ENCODE measurements at places on chromosomes 2 and 18. TPM values are rescaled to one million over a fixed set of nuclear protein-coding genes. Genes with fewer than 3 reads are reported as not detected.

Gene KRTCAP3
- not detected for total RNA-seq

Gene CHRNG
- not detected for total RNA-seq

Gene SERPINB3
- not detected for total RNA-seq

Gene EGR4
- total RNA-seq: not detected

Gene RIT2
- total RNA-seq: not detected

Gene CD302
- total RNA-seq: 14.4 TPM

Gene METTL21A
- total RNA-seq: 11.4 TPM

Gene IL36RN
- total RNA-seq: not detected

Gene CYP27A1
- total RNA-seq: 9.1 TPM

Gene PCARE
- total RNA-seq: not detected

Gene TNFAIP6
- total RNA-seq: not detected

Gene ITGA4
- total RNA-seq: 5.4 TPM

Gene PRSS56
- not detected for total RNA-seq

Gene ALKAL2
- not detected for total RNA-seq

Measured in vein endothelial cell (primary cell).